T-cell (primary cell): ENCODE measurements at places on chromosomes 12 and 14.

DNA sequence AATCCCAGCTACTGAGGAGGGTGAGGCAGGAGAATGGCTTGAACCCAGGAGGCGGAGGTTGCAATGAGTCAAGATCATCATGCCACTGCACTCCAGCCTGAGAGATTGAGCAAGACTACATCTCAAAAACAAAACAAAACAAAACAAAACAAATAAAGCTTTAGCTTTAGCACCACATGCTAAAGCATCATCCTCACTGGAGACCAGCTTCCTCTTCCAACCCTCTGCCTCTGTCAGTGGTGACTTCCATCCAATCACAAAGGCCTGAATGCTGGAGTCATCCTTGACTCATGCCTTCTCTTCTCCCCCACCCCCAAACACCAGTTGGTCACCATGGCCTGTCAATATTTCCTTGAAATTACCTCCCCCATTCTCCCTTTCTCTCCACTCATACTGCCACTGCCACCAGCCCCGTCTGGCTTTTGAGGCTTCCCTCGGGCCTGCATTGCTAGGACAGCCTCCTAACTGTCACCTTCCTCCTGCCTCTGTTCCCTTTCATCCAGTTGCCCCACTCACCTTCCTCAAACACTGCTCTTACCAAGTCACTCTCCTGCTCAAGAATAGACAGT lies 1.4 kb downstream of the ZNF385A start:
- DNase-seq = no peak

GRCh38 chr12:17264603-17265002 lies 658.6 kb upstream of the LMO3 start:
- DNase-seq = no peak

DNA sequence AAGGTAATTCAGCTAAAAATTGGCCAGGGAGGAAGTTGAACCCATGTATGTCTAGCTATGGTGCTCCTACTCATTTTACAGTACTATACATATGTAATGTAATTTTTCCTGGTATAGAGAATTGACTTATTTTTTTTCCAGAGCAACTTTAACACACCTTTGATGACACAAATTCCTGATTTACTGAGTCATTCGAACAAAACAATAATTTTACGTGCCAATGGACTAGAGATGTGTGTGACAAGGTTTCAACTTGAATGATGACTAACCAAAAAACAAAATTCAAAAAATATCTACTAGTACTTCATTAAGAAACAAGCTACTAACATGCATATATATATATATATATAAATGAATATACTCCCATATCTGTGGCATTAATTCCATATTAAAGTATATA lies 180.5 kb downstream of the KITLG start:
- DNase-seq = no peak

GRCh38 chr12:24719293-24719721 lies 229.6 kb downstream of the BCAT1 start:
- DNase-seq = peak; percentile 15

GRCh38 chr12:96054244-96054610 lies 18.8 kb upstream of the LTA4H start:
- no peak for DNase-seq

DNA sequence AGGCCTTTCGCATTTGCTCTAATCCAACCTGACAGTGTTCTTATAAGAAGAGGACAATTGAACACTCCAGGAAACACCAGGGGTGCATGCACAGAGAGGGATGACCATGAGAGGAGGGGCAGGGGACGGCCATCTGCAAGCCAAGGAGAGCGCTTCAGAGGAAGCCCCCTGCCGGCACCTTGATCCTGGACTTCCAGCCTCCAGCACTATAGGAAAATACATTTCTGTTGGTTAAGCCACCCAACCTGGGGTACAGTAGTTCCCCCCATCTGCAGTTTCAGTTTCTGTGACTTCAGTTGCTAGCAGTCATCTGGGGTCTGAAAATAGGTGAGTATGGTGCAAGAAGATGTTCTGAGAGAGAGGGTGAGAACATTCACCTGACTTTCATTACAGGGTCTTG lies 64.7 kb downstream of the CLMN start:
- no peak for DNase-seq

GRCh38 chr12:127358888-127359287 lies 908.1 kb upstream of the TMEM132C start:
- no peak for DNase-seq

DNA sequence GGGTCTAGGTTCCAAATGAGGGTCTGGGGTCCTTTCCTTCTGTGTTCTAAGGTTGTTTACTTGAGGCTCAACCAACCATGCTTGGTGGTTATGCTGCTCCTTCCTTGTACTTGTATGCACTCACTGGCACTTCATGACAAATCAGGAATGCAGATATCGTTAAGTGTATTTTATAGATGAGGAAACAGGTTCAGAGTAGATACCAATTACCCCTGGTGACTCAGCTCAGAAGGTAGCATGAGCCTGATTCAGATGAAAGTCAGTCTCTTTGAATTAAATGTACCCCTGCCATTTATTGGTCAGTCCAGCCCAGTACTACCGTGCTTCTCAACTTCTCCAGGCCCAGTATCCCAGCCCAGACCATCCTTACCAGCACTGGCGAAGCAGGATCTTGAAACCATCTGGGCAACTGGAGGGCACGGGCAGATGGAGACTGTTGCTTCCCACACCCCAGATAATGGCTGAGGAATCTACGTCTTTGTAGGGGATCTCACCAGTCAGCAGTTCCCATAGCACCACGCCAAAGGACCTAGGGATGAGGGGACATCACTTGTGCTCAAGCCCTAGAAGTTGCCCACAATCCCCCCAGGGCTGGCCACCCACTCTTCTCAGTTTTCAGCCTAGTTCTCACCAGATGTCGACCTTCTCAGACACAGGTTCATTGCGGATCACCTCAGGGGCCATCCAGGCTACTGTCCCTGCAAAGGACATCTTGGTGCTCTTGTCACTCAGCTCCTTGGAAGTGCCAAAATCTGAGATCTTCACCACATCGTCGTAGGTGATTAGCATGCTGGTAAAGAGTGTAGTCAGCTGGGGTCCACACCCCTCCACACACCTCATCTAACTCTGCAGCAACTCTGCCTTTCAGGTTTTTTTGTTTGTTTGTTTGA lies 14.3 kb downstream of the MAP3K12 start:
- DNase-seq = no peak

DNA sequence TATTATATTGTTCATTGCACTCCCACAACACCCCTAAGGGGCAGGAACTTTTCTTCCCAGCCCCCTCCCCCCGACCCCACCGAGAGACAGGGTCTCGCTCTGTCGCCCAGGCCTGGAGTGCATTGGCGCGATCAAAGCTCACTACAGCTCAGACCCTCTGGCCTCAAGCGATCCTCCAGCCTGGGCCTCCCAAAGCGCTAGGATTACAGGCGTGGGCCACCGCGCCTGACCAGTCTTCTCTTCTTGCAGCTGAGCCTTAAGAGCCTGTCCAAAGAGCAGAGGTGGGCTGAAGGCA lies 310 bp upstream of the UNG start:
- no peak for DNase-seq

GRCh38 chr14:59890676-59891075 lies 20.1 kb upstream of the RTN1 start:
- DNase-seq = no peak

DNA sequence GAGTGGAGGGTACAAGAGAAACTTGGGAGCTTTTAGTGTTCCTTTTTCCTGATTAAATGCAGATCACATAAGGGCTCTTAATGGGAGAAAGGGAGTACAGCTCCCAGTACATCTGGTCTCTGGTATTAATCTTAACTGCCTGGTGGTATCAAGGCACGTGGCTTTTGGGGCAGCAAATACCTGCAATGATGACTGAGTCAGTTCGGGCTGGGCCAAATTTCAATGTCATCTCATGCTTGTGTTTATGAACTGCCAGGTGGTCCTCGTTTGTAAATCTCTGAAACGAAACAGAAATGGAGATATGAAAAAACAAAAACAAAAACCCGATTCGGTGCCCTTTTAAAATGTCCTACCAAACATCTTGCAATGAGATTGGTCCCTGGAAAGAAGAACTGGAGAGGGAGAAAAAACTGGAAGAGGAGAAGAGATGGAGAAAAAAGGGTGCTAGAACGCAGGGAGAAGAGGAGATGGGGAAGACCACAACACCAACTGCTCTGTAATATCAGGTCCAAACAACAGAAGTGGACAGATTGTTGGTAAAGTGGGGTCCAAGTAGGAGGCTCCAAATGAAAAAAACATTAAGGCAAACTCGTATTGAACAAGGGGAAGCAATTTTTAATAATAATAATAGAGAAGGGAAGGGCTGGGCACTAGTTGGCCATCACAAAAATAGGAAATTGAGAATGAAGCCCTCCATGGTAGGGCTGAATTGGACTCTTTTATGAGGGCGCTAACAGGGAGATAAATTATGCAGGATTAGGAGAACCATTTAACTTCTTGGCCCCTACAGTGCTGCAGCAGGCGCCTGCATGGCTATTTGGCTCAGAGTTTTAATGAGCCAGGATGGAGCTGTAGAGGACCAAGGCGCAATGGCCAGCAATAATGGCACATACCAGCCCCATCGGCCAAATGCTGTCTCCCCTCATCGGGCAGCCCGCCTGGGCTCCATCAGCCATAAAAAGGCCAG lies 45.4 kb upstream of the NPFF start:
- DNase-seq = no peak

GRCh38 chr14:23146351-23146910 lies 27.4 kb upstream of the CEBPE start:
- DNase-seq = no peak

GRCh38 chr12:121535150-121536053 lies 45.4 kb downstream of the KDM2B start:
- no peak for DNase-seq

DNA sequence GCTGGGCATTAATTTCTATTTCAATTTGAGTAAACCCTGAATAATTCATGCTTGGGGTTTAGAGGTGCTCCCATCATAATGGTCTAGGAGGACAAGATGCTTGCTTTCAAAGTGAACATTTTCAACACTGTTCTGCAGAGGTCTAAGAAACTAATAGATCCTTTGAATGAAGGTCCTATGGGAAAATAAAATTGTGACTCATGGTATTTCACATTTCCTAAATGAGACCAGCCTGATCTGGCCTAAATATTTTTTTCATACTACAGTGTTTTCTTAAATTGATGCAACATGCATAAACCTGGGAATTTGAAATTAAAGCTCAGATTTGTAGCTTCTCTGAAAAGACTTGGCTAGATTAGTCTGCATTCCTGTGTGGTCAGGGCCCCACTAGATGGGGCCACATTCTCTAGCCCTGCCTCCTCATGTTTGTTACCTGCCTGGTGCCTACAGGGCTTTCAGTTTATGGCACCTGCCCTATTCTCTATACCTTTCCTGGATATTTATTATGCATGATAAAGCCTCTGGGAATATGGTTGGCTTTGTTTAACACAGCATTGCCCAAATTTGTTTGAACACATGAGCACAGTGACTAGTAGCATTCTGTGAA lies 112.7 kb downstream of the METTL25 start:
- DNase-seq = no peak

DNA sequence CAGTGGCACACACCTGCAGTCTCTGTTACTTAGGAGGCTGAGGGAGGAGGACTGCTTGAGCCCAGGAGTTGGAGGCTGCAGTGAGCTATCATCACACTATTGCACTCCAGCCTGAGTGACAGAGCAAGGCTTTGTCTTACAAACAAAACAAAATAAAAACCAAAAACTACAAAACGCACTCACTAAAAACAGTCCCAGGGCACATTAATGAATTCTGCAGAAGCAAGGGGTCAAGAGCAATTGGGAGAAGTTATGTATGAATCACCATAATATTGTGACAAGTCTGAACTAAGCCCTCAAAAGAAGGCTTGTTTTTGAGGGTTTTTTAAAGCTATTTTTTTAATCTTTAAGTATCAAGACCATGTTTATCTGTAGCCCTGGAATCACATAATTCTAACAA lies 201.1 kb downstream of the MED13L start:
- DNase-seq = no peak

- DNase-seq = no peak
These were observed 85.5 kb upstream of the FZD10 start for GRCh38 chr12:130076752-130077151.

GRCh38 chr12:7916936-7917335 lies 19.1 kb downstream of the SLC2A3 start:
- DNase-seq = no peak

- no peak for DNase-seq
These were observed 147.3 kb downstream of the TSPAN9 start for GRCh38 chr12:3224530-3224903.

GRCh38 chr14:55915456-55915855 lies 202.8 kb upstream of the PELI2 start:
- no peak for DNase-seq

DNA sequence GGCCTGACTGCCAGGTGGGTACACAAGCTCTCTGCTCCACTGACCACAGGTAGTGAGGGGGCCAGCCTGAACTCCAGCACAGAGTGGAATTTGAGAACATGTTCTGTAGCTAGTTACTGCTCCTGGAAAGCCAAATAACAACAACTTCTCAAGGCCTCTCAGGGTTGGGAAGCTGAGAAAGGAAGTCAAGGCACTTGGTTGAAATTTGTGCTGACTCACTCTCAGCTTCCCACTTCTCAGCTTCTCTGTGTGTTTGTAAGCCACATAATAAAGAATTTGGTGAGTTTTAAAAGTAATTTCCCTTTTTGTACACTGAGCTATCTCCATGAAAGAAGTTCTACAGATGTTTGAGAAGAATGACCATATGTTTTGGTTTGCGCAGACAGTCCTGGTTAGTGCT lies 234.9 kb downstream of the KTN1 start:
- DNase-seq = no peak

- no peak for DNase-seq
These were observed 88.9 kb downstream of the PTGER2 start for GRCh38 chr14:52402812-52403526.

DNA sequence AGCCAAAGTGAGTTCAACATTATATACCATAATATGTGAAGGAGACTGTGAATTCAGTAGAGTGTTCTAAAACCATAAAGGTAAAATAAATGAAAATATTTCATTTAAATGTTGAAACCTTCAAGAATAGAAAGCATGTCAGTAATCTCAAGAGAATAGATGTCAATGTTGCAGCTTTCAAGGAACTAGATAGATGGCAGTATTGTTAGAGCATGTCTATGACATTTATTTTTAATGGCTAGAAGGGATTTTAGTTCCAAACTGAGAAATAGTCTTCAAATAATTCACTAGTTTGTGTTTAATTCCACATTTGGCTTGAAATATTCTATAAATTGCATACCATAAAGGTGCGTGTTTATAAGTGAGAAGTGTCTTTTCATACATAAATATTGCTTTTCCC lies 326.5 kb downstream of the FLRT2 start:
- no peak for DNase-seq

- DNase-seq = no peak
These were observed 10.9 kb downstream of the LRTM2 start for GRCh38 chr12:1830981-1831963.

GRCh38 chr12:53325511-53326061 lies 4.2 kb upstream of the AAAS start:
- DNase-seq = peak; percentile 38

DNA sequence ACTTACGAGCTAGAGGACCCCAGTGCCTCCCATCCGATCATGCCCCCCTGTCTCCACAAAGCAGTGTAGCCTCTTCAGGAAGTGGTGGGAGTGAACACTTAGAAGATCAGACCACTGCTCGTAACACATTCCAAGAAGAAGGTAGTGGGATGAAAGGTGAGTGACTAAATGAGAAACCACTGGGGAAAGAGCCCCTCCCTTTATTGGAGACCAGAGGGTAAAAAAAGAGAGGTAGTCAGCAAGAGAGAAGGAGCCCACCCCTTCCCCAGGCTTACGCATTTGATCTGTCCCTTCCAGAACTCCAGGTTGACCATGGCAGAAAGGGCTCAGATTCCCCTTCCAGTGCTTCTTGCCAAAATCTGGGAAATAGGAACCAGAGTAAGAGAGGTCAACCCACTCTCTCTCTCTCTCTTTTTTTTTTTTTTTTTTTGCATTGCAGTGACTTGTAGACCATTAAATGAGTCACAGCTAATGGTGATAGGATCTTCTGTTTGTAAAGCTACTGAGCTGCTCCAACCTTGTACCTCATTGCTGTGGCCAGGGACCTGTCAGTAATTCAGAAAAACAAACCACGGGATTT lies 165.4 kb downstream of the GCH1 start:
- no peak for DNase-seq
